ENCODE measurements at places on chromosomes 1 and 21.

- no peak for DNase-seq
These were observed 407.0 kb downstream of the TGFB2 start for GRCh38 chr1:218752126-218752525.

DNA sequence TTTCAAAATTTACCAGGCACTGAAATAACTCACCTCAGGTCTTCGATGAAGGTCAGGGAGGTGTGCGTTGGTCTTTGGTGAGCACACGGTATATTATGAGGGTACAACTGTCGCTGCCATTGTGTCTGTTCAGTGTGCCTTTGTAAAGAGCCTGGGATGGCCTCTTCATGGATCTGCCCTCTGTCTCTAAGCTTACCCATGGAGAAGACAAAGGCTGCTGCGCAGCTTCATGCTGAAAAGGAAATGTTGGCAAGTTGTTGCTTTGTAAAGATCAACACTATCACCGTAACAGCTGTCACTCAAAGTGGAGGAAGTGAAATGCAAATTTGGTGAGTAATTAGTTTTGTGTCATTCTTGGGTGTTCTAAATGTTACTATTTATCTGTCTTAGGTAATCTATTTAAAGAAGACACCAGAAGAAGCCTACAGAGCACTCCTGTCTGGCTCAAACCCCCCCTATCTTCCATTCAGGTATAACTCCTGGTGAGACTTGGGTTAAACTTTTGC is 71.6 kb downstream of the CDC14A start:
- no peak for DNase-seq

GRCh38 chr21:34365809-34366208 is 2.0 kb downstream of the KCNE2 start:
- no peak for DNase-seq

DNA sequence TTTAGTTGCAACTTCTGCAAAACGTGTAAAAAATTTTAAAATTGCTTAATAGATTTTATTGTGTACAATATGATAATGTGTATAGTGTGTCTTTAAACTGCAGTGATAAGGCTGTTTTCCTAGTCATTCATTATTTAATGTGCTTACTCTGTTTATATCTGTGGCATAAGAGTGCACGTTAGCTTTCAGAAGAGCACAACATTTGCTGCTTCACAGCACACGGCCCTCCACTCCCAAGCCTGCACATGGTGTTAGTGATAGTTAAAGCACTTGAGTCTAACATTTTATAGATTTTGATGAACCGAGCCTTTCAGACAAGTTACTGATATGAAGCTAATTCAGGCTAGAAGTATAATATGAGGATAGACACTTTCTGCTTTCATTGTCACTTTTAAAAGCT is 120.6 kb downstream of the ADGRL2 start:
- no peak for DNase-seq

DNA sequence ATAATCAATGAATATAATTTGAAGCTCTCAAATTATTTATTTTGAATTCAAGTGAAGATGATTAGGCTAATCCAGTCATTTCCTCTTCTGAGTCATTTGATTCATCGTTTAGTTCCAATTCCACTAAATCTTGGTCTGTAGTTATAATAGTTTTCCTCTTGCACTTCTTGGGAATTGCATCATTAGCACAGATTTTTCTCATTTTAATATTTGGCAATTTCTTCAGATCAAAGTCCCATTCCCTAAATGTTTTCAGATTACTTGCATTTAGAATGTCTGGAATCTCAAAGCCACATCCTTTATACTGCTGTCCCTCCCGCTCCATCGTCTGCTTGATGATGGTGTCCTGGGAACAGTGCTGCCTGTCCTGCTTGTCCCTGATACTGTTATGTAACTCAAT is 43.5 kb downstream of the MAST2 start:
- no peak for DNase-seq

DNA sequence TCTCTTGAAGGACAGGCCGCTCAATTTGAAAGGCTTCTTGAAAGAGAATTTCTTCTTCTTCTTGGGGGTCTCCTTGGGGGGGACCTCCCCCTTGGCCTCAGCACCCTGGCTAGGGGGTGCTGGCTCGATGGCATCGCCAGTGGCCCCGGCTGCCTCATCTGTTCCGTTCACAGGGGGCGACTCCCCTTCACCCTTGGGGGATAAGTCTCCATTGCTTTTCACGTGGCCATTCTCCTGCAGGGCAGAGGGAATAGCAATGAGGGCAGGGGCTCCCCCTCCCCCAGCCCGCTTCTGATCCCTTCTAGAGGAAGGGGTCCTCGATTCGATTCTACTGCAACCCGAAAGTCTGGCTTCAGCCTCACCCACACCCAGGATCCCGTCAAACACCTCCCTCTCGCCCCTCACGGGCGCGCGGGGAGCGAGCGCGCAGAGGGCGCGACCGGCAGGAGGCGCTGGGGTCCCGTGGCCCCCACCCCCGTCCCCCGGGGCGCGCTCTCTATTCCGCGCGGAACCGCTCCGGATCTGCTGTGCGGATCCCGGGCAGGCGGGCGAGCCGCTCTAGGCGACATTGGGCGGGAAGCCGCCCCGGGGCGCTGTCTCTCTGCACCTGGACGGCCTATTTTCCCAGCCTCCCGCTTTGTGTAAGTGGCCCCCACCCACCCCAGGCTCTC is 1.0 kb downstream of the MARCKSL1 start:
- DNase-seq: no peak

GRCh38 chr1:236604905-236605806 is 840 bp upstream of the HEATR1 start:
- DNase-seq: no peak

DNA sequence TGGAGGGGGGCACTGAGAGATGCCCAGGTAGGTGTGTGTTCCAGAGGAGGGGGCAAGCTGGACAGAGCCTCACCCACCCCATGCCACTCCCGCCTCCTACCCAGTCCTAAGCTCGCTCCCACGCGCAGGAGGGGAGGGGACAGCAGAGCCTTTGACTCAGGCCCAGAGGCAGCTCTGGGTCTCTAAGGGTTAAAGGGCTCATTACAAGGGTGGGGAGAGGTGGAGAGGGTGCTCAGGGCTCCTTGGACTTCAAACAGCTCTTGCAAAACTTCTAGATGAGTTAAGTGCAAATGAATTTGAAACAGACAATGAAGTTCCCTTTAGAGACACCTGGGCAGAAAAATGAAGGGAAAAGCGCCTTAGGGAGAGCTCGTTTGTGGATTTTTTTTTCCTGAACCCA is 104.2 kb upstream of the CASZ1 start:
- peak; percentile 57 for DNase-seq

DNA sequence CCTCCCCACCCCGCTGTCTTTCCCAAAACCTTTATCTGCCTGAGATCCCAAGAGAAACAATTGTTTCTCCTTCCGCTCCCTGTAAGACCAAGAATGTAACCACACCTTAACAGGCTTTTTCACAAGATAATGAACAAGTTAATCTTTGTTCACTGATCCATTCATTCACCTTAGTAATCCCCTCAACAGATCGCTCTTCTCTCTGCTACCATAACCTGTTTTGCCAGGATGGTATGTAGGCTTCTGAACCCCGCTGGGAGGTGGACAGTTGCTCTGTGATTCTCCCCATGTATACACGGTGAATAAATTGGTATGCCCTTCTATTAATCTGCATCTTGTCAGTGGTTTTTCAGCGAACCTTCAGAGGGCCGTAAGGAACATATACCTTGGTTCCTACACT is 18.7 kb upstream of the RGSL1 start:
- DNase-seq: no peak

DNA sequence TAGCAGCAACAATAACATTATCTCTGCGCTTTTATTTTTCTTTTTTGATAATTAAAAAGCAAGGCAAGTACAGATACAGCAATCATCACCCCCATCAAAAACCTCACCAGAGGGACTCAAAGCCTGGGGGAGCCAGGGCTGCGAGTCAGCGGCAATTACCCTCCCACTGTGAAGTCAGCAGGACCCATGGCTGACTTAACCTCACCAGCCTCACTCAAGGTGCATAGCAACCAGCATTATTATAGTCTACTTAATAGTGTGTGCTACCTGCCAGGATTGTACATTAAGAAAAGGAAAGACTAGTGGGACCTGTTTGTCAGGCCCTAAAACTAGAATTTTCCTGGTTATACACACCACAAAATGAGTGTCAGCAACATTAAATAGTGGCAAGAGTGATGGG is 28.9 kb upstream of the SERBP1 start:
- no peak for DNase-seq

DNA sequence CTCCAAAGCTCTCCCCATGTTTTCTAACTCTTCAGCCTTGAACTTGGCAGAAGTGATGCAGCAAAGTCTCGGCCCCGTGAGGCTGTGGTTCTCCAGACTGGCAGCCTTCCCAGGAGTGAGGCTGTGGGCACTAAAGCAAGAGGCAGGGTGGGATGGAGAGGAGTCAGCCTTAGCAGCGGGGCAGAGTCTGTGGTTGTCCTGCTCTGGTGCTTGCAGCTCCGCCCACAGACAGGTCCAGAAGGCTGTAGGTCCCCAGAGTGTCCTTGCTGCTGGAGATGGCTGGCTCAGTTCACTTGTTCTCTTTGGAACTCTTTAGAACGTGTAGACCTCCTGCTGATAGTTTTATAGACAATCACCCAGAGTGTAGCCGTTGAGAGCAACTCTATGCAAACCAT is 142.6 kb downstream of the AJAP1 start:
- no peak for DNase-seq

GRCh38 chr1:225767634-225768540 is 9.7 kb upstream of the SRP9 start:
- peak; percentile 60 for DNase-seq

DNA sequence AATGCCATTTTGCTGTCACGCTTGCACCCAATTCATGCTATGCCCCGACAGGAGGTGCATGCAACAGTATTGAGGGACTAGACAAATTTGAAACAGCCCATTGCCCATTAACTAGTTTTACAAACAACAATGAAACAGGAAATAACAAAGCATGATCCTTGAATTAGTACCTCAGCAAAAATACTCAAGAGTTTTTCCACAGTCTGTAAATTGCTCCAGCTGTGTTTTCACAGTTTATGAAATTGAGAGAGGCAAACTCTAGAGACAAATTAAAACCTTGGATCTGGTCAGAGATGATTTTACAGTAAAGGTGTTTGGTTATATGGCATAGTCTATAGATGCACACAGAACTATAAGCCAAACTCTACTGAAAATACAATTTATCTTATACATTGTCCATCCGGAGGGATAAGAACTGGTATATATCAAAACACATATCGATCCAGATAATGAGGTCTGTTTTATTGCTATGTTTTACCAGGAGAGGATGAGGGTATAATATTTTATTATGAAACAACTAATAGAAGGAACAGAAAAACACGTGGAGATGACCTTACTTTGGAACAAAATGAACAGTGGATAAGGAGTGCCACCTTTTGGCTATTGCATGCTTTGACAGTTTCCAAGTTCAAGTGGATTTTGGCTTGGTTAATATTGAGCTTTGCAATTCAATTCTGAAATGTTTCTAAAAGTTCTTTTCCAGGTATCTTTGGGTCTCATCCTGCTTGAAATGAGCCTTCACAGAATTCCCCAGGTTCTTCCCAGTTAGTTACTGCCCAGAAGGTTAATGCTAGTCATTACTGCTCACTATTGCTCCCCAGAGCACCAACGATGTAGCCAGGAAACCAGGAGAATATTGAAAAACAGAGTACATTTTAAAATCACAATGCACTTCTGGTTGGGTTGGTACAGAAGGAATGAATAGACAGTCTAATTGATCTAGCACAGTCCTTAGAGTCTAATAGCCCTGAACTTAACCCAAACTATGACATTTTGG is 45.7 kb downstream of the ZC3H11B start:
- no peak for DNase-seq

DNA sequence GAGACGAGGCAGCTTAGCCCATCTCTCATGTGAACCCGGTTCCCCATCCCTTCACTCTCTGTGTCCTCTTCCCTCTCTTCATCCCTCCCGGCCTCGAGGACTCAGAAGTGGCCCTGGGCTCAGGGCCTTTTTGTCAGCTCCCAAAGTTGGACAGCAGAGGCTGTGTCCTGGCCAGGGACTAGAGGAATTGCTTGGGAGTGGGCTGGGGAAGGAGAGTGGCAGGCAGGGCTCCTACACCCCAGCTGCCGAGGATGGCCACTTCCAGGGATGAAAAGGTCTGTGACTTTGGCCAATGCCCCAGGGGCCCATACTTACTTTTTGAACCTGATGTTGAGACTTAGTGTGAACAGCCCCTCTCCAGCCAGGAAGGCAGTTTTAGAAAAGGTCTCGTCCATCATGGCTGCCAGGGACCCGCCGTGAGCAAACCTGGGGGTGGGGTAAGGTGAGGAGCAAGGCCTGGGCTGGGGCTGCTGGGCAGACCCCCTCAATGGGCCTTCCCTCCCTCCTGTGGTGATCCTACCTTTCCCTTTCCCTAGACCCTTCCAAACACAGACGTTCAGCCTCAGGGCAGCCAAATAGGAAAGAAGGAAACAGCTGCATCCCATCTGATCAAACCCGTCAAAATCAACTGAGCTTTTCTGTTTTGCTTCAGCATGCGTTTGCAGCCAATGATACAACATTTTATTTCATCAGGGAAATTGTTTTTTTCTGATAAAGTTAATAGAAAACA is 5.5 kb downstream of the THEM5 start:
- no peak for DNase-seq

DNA sequence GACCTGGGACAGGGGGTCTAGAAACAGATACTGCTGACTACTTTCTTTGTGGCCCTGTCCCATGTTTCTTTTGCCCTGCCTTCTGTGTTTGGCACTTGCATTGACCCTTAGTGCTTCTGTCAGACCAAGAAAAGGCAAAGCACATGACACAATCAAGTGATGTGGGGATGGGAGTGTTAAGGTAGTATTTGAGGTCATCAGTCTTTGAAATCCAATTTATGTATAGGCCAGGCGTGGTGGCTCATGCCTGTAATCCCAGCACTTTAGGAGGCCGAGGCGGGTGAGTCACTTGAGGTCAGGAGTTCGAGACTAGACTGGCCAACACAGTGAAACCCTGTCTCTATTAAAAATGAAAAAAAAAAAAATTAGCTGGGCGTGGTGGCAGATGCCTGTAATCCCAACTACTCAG is 26.0 kb downstream of the SERBP1 start:
- no peak for DNase-seq

- DNase-seq: no peak
These were observed 349.4 kb downstream of the DUSP10 start for GRCh38 chr1:221392453-221392852.

Measured in NCI-H510A (cell line).